HS-27A (cell line): ENCODE measurements at places on chromosomes 1 and 21.

GRCh38 chr1:183293241-183293640, 107.2 kb downstream of the LAMC2 start:
- DNase-seq = no peak

GRCh38 chr1:219039017-219039681, 134.5 kb upstream of the LYPLAL1 start:
- DNase-seq = no peak

DNA sequence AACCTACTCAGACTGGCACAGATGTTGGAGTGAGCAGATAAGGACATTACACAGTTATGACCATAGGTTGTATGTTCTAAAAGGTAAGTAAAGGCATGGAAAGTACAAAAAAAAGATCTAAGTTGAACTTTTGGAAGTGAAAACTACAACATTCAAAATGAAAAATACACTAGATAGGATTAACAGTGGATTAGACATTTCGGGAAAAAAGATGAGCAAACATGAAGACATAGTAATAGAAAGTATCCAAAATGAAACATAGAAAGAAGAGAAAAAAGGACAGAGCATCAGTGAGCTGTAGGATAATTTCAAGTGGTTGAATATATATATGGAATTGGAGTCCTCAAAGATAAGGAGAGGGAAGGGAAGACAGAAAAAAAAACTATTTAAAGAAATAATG, 34.0 kb upstream of the CR2 start:
- DNase-seq = no peak

GRCh38 chr1:205950826-205951549, 7.7 kb upstream of the SLC26A9 start:
- DNase-seq = no peak

GRCh38 chr1:168321945-168322344, 41.3 kb downstream of the TBX19 start:
- DNase-seq = no peak

- DNase-seq = no peak
Observed at GRCh38 chr1:210674151-210674550, 345.4 kb downstream of the HHAT start.

DNA sequence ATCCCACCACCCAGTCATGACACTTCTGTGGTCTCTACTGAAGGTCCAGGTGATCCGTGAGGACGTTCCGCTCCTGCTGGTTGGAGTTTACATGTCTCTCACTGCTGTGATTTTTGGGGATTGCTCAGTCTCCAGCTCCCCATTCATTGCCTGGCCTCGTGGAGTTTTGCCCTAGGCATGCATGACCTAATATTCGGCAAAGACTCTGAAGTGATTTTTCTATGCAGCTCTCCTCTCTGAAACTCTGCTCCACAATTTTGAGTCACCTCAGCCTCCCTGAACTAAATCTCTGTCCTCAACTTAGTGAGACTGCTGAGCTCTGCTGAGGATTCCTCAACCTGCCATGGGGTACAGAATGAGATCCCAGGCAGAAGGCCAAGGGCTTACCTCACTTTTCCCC, 174.4 kb upstream of the FGGY start:
- DNase-seq = no peak

DNA sequence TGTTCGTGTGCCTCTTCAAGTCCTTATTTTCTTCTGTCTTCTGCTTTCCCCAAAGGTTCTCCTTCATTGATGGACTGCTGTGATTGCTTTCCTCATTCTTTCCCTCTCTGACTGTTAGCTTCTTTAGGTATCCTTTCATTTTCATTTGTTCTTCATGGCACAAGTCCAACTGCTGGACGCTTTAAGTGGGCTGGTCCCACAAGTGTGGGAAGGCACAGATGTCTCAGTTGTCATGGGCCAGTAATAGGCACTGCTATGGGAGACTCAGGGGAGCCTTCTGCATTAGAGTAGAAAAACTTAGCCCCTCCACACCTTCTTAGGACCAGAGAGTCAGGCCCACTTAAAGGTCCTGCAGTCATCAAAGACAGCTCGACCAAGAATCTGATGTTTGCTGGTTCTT, 122.3 kb upstream of the C1orf105 start:
- DNase-seq = no peak
